ENCODE measurements at places on chromosomes 6 and 20.

GRCh38 chr20:36399147-36399968 is 93.2 kb downstream of the DLGAP4 start:
- no peak for DNase-seq

- no peak for DNase-seq
Observed at GRCh38 chr20:23391707-23392310, 29.5 kb downstream of the NAPB start.

DNA sequence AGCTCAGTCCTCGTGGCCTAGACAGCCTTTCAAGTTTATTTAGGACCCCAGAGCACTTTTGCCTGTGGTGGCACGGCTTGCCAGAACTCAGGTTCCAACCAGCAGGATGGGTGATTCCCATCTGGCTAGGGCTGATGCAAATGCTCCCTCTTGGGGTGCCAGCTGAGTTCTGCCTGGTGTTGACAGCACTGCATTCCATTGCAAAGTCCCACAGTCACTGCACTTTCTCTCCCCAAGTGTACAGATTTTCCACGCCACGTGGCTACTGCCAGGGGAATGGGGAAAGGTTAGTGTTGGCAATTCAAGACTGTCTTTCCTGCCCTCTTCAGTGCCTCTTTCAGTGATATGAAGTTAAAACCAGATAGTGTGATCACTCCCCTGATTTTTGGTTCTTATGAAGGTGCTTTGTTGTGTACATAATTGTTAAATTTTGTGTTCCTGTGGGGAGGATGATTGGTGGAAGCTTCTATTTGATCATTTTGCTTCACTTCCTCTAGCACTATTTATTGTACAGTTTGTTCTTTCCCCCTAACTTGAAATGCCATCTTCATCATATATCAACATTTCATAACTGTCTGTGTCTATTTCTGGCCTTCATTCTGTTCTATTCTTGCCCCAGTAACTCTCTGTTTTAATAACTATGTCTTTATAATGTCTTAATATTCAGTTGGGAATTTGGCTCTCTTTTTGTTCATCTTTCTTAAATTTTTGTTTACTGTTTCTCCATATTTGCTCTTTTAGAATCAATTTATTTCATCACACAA is 86.2 kb downstream of the CFAP61 start:
- no peak for DNase-seq

DNA sequence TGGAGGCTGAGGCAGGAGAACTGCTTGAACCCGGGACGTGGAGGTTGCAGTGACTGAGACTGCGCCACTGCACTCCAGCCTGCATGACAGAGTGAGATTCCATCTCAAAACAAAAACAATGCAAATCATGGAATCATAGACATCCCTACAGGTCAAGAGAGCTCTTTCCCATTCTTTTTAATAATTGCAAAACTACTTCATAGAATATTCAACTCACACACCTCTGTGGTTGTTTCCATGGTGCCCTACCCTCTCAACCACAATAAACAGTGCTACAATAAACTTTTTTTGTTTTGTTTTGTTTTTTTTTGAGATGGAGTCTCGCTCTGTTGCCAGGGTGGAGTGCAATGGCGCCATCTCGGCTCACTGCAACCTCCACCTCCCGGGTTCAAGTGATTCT is 11.8 kb upstream of the ADNP start:
- DNase-seq, result no peak

DNA sequence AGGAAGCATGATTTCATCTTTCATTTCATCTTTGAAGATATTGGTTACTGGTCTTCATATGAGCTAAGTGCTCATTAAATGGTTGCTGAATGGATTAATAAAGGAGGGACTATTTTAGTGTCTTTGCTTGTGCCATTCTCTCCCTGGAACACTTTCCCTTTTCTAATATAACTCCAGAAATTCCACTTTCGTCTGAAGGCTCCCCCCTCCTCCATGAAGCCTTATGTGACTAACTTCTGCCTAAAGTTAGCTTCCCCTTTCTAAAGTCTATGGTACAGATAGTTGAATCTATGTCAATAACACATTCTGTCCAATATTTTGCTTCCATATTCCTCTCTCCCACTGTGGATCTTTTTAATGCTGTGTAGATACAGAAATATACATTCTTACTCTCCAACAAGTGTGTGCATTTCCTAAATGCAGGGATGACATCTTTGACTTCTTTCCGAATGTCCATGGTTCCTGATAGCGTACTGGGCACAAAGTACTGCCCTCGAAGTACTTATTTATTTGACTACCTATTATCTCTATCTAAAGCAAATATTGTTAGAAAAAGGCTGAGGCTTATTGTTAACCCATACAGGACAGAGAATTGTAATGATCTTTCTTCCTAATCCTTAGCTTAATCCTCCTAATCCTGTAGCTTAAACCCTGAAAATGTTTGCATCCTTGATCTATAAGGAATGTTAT is 84.7 kb upstream of the ELOVL5 start:
- no peak for DNase-seq

DNA sequence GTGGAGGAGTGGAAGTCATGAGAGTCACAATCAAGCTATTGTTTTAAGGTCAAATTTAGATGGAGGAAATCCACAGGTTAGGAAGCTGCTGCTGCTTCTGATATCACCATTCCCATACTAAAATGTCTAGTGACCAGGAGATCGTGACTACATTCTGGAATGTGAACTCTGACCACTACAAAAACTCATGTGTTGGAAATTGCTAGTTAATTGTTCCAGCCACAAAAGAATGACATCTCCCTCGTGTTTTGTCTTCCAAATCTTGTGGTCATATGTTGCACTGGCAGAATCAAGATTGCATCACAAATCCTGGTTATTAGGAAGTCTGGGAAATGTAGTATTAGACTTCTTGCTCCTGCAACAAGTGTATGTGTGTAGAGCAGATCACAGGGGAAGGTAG is 441.9 kb downstream of the CD109 start:
- no peak for DNase-seq

Data from cortex of kidney (tissue), 1 donor.